Ovary (tissue), 10 donors: ENCODE measurements at places on chromosomes 3 and 15.

DNA sequence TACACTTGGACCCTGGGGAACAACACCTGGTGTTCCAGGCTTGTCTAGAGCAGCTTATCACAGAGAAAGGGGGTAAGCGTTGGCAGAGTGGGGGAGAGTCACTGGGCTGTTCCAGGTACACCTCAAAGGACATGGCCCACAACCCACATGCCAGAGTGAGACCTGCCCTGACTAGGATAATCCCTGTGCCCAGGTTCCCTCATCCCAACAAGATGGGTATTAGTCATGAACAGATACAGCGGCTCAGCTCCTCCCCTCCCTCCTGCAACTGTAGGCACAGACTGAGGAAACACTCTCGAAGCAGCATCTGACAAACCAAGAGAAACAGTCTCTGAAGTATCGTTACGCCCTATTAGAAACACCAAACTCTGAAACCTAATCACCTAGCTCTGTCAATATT, 32.1 kb upstream of the RPS17 start:
- no peak for DNase-seq

GRCh38 chr3:10142707-10143560, 1.4 kb downstream of the VHL start:
- DNase-seq = no peak

- no peak for DNase-seq
These were observed 29.9 kb downstream of the FAH start for GRCh38 chr15:80182611-80183261.

GRCh38 chr15:46177219-46177618, 542.4 kb downstream of the SQOR start:
- DNase-seq = no peak

DNA sequence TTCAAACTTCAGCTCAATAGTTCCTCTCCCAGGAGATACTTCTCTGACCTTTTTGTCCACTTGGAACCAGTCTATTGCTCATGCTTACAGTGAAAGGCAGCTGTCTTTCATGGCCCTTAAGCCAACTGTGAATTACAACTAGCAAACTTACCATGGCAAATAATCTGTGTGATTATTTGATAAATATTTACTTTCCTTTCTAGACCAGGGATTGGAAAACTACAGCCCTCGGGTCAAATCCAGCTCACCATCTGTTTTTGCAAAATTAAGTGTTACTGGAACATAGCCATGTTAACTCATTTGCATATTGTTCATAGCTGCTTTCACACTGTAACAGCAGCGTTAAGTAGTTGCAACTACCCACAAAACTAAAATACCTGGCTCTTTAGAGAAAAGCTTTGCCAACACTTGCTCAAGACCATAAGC, 289.1 kb upstream of the MCTP2 start:
- DNase-seq = no peak

DNA sequence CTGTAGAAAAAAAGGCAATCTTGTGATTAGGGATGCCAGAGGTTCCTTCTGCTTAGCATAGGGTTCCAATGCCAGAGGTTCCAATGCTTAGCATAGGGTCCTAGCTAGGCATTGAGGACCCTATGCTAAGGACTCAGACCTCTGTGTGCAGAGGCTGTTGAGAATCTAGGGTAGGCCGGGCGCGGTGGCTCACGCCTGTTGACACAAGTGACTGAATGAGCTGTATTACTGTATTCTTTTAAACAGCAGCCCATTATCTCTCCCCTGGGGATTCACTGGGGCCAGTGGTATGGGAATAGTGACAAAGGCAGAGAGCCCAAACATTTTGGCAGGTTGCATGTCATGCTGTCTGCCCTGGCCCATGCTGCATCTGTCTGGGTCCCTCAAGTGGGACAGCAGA, 16.2 kb downstream of the PAK6 start:
- no peak for DNase-seq

- no peak for DNase-seq
These were observed 165.6 kb upstream of the SMAD3 start for GRCh38 chr15:66899555-66900350.

- DNase-seq = no peak
These were observed 3.7 kb upstream of the ZNF609 start for GRCh38 chr15:64456634-64457108.

DNA sequence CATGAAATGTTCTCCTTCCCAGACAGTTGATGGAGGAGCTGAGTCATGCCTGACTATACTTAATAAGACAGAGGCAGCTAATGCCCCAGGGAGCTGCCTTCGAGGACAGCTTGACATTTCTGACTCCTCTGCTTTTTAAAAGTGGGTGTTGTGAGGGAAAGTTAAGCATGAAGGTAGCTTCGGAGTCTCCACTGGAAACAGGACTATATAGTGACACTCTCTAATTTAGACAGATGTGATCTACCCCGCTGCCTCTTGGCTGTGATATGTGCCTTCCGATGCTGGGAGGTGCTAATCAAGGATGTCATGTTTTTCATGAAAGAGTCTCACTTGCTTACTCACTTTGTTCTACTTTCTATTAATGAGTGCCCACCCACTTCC, 72.7 kb downstream of the IL1RAP start:
- no peak for DNase-seq

GRCh38 chr3:64530434-64531049, 157.3 kb downstream of the ADAMTS9 start:
- DNase-seq = peak; percentile 69

GRCh38 chr15:56735589-56735988, 2.3 kb upstream of the ZNF280D start:
- no peak for DNase-seq

- DNase-seq = no peak
These were observed 58.1 kb upstream of the SLC6A6 start for GRCh38 chr3:14344351-14344750.

- no peak for DNase-seq
These were observed 5.3 kb downstream of the SH2D7 start for GRCh38 chr15:78097667-78098066.

DNA sequence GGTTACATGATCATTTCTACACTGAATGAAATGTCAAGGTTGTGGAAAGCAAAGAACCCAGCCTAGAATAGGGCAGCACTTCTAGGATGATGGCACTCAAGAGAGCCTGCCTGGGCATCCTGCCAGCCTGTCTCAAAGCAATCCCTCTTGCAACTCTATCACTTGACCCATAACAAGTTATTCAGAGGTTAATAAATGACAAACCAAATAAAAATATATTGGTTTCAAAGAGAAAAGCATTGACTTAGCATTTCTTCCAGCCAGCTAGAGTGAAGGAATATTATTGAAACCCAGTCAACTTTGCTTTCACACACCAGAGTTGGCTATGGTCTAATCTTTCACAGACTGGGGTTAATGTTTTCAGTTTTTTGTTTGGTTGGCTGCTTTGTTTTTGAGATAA, 214.6 kb upstream of the UBE2E2 start:
- DNase-seq = no peak

- DNase-seq = no peak
These were observed 54.7 kb downstream of the TP63 start for GRCh38 chr3:189685860-189686259.

DNA sequence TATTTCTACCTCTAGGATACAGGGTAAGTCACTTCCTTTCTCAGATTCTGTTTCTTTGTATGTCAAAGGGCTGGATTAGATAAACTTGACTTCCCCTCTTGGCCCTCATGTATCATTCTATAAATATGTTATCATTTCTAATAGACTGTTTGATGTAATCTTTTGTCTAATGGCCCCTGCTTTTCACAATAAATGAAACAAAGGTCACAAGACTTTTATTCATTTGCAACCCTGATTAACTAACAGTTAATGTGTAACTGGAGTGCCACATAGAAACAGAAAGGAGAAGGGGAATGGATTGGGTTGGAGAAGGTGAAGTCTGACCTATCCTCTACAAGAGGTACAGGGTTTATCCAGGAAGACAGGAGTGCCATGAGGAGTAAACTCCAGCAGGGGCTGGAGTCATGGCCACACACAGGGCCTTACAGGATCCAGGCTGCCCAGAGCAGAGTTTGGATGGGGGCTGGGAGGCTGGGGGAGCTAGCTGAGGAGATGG, 8.0 kb upstream of the B3GNT5 start:
- DNase-seq = no peak

DNA sequence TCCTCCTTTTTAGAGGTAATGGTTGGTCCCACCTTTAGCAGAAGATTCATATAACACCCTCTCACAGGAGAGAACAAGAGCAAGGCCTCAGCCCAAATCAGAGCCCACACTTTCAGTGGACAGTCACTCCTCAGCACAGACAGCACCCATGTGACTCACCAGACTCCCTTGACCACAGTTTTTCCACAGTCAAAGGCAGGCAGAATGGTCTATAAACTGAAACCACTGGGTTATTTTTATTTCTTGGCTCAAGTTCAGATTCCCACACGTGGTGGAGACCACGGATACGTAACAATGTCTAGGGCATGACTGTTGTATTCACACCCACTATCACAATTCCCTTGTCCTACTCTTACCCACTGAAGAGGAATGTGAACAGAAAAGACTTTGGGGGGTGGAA, 237.8 kb upstream of the UBE2E1 start:
- no peak for DNase-seq

DNA sequence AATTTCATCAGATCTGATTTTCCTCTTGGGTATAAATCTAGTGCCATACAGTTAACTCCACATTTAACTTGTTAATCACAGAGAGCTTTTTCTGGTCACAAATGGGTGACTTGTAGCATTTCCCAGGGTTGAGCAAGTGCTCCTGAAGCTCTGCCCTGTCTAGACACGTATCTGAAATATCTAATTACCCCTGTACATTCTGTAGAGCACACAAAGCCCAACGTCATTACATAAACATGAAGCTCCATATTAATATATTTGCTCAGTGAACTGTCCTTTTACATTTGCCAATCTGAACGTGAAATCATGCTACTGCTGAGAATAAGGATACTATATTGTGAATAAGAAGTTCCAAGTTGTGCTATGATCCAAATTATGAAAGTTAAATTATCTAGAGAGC, 49.0 kb downstream of the THBS1 start:
- DNase-seq = no peak

DNA sequence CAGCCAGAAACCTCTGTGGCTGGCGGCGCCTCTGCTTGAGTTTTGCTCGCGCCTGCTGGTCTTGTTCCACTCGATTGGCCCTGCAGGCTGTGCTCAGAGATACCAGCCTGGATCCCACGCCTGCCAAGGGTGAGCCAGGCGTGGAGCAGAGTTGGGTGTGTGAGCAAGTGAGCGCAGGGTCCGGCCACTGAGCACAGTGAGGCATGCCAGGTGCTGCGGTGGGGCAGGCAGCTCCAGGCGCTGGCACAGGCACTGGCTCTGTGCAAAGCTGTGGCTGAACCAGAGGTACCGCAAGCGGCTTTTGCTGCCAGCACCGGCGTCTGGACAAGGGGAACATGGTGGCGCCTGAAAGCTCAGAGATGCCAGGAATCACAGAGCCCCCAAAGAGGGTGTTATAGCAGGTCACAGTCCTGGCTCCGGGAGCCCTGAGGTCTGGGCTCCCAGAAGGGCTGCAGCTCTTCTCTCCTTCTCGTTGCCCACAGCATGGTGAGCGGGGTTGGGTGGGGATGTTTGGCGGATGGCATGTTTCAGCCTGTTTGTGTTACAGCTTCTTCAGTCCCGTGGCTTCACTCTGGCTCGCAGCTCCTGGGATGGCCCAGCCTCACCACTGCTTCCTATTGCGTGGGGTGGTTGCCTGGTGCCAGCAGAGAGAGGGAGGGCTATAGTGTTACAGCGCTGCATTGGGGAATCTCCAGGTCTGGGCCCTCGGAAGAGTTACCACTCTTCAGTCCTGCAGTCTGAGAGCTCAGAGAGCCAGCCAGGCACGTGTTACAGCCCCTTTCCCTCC, 73.9 kb downstream of the NR1D2 start:
- DNase-seq = no peak

GRCh38 chr3:141306922-141307321, 61.4 kb upstream of the ZBTB38 start:
- no peak for DNase-seq

DNA sequence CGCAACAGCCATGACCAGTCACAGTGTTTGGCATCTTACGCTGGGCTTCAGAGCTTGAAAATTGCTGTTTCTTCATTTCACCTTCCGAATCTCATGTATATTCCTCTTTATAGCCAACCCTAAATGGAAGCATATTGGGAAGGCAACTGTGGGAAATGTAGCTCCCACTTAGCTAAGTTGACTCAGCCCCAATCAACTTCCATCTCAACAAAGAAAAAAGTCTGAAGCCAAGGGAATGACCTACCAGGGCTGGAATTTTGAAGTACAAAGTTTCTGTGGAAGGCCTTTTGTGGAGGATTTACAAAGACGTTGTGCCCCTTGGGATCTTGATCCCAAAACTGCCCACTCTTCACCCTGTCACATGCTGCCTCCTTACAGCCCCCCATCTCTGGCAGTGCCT, 85.2 kb upstream of the OXTR start:
- DNase-seq = no peak

GRCh38 chr3:147049821-147050220, 356.5 kb downstream of the ZIC4 start:
- no peak for DNase-seq

- DNase-seq = no peak
These were observed 171.1 kb downstream of the ZNF621 start for GRCh38 chr3:40695848-40696247.

DNA sequence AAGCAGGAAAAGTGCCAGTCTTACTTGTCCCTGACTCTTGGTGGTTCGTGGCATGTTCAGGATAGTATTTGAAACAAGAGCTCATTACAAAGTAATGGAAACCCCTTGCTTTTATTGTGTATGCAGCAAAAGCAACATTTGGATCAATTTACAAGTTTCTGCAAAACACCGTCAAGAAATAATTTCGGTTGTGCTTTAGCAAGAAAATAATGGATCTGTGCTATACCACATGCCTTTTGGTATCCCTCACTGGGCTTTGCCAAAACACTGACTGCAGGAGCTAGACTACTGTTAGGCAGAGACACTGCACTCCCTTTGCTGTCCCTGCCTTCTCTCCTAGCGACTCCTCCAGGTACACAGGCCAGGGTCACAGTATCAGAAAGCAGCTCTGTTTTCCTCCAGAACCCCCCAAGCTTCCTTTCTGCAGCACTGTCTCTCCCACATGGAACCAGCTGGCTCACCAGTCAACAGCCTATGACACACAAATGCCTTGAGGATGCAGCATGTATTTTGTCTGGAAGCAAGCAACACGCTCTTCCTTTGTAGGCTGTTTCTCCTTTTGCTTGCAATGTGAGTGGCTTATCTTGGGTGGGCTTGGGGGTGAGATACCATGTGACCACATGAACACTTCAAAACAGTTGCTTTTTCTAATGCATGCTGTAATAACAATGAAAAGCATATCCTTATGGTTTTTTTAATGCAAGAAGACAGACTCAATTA, 111.4 kb downstream of the PGPEP1L start:
- no peak for DNase-seq

GRCh38 chr3:183710231-183710630, 12.6 kb downstream of the YEATS2 start:
- no peak for DNase-seq

DNA sequence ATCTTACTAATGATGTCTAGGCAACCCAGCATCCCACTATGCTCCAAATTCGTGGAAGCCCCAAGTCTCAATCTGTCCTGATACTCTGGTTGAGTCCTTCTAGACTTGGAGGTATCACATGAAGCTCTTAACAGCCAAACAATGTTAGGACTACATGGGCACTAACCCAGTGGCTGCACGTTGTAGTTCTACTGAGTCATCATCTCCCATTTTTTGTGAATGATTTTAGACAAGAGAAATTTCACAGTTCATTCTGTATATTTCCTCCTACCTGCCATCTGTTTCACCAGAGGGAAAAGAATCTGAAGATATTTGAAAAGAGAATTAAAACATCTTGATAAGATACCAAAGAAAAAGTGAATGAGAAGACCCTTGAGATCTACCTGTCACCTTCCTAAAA, 9.8 kb upstream of the WWTR1 start:
- no peak for DNase-seq
